ENCODE measurements at places on chromosomes 3 and 15.

GRCh38 chr3:178514401-178514800 lies 21.8 kb upstream of the KCNMB2 start:
- no peak for DNase-seq

GRCh38 chr3:119322021-119322834 lies 28.0 kb downstream of the ARHGAP31 start:
- peak; percentile 53 for DNase-seq

DNA sequence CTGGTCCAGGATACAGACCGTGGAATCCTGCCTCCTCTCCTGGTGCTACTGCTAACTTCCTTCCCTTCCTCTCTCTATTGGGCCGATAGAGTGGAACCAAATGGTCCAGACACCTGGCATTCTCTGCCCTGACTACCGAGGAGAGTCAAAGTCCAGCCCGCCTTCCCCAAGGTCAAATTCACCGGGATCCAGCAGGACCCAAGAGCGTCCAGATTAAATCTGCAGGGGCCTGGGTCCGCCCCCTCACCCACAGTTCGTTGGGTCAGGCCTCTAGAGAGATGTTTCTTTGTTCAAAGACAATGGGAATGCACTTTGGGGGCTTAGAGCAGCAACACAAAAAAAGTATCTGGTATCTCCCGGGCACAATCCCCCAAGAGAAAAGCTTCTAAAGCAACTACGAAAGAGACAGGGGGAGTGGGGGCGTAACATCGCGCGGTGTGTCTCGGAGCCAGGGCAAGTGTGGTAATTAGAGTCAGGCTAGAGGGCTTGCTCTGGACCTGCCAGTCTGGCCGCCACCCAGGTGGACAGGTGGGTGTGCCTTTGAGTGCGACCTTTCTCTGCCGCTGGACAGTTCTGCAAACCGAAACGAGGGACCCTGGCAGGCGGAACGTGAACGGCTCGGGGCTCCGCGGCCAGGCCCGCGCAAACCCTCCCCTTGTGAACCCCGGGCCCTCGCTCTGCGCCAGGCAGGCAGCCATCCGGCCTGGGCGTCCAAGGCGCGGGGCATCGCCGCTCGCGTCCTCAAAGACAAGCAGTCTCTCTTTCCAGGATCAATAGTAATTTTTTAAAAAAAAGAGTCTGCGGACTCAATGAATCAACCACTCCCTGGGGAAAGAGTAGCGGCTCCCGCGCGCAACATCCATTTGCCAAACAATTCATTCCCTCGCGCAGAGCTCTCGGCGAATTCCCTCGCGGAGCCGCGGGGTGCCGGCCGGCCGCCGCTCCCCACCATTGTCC lies 806 bp downstream of the KLHL25 start:
- DNase-seq = no peak

GRCh38 chr15:57025264-57025926 lies 107.0 kb downstream of the TCF12 start:
- no peak for DNase-seq

GRCh38 chr15:67801926-67802914 lies 23.1 kb upstream of the SKOR1 start:
- DNase-seq = no peak

DNA sequence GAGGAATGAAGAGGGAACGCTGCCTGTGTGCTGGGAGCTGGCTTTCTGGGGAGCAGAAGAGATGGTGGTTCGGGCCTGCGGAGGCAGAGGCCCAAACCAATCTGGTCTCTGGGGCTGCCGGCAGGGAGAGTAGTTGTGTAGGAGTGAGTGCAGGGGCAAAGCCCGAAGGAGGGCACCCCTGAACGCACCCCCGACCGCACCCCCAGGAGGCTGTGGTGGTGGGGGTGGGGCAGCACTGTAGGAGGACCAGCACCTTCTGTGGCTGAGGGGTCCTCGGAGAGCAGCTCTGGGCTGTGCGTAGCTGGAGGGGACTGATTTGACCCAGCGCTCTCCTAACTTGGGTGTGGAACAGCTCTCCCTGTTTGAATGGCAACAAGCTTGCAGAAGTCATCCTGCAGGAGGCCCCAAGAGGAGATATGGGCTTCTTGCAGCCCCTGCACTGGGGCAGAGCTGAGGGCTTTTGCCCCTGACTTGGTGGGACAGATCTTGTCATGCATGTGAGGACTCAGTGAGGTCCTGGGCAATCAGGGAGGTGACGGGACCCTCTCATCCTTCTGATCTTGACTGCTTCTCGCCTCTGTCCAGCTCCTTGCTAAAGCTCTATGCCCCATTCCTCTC lies 26.1 kb downstream of the C15orf39 start:
- no peak for DNase-seq

GRCh38 chr3:56813653-56813960 lies 11.9 kb upstream of the ARHGEF3 start:
- DNase-seq = no peak

- DNase-seq = no peak
Observed at GRCh38 chr15:61530769-61531168, 301.7 kb upstream of the RORA start.

GRCh38 chr15:83503595-83504364 lies 56.6 kb downstream of the SH3GL3 start:
- no peak for DNase-seq

DNA sequence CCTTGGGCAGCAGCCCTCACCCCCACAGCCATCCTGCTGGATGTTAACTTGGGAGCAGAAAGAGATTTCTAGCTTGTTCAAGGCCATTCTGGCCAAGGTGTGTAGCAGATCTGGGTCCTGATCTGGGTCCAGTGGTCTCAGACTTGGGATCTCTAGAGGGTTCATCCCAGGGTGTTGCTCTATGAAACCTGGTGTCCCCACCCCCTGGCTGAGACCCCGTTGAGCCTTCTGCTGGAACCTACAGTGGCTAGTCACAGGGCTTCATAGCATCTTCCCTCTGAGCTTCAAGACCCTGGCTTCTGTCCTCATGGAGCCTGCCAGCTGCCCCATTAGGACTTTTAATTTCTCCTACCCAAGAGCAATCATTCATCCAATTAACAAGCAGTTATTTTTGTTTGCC lies 64.3 kb downstream of the EPHB1 start:
- DNase-seq = no peak

DNA sequence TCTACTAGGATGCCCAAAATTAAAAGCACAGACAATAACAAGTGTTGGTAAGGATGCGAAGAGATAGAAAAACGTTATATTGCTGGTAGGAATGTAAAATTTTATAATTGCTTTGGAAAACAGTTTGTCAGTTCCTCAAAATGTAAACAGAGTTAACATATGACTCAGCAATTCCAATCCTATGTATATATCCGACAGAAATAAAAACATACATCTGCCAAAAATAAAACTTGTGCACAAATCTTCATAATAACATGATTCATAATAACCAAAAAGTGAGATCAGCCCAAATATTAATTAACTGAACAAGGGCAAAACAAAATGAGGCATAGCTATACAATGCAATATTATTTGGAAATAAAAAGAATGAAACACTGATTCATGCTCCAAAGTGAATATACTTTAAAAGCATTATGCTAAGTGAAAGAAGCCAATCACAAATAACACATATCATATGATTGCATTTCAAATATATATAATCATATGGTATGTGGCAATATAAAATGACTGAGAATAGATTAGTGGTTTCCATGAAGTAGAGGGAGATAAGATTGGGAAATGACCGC lies 609.3 kb downstream of the IGSF11 start:
- DNase-seq = no peak

DNA sequence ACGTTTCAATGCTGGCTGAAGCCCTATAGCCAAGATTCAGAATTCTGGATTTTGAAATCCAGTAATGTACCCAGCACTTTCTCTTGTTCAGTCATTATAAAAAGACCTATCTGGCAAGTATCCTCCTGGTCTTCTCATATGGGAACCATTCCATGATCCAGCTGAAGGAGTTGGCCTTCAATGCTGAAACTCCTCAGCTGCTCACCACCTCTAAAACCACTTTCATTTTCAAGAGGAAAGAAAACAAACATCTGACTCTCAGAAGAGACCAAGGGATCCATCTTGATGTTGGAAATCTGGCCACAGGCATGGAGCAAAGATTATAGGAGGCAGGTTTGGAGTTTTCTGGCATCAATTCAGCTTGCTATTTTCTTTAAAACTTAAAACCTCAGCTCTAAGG lies 235.4 kb downstream of the FMN1 start:
- no peak for DNase-seq

DNA sequence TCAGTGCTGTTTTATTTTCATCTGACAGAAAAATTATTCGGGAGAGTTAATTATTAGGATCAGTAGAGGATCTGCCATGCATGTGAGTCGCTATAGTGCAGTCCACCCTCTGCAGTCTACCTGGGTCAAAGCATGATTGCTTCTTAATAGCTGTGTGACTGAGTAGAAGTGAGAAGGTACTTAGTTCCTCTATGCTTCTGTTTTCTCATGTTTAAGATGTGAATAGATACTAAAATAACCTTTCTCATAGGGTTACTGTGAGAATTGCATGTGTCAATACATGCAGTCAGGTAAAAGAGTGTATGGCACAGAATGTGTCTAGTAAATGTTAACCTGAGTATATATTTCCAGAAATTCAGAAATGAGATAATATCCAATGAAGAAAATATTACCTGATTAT lies 435.7 kb downstream of the NAALADL2 start:
- peak; percentile 9 for DNase-seq

- DNase-seq = no peak
Observed at GRCh38 chr3:186236357-186237020, 125.5 kb downstream of the DGKG start.

GRCh38 chr15:92576597-92577200 lies 78.9 kb downstream of the FAM174B start:
- no peak for DNase-seq

- peak; percentile 89 for DNase-seq
Observed at GRCh38 chr3:128075522-128076482, 23.6 kb downstream of the SEC61A1 start.

GRCh38 chr3:169945313-169945712 lies 21.3 kb upstream of the SEC62 start:
- peak; percentile 76 for DNase-seq

GRCh38 chr3:44323341-44323955 lies 15.1 kb upstream of the TCAIM start:
- DNase-seq = peak; percentile 20

- no peak for DNase-seq
Observed at GRCh38 chr15:87167055-87167454, 1087.4 kb downstream of the AGBL1 start.

DNA sequence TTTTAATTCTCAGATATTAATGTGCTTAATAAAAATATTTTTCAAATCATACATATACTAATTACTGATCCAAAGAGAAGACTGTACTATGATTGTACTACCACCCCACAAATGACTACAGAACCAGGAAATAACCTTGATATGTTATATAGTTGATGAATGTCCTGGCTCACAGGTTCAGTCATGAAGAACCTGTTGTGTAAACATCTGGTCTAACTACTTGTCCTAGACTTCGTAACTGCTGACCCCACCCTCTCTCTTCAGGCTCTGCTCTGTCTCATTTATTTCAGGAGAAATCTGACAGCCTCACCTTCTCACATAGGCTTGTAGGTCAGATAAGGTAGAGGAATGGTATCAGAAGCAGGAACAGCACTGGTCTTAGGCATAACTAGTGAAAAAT lies 14.7 kb upstream of the CSTA start:
- DNase-seq = no peak

- DNase-seq = no peak
Observed at GRCh38 chr3:144626835-144627234, 655.2 kb downstream of the DIPK2A start.

DNA sequence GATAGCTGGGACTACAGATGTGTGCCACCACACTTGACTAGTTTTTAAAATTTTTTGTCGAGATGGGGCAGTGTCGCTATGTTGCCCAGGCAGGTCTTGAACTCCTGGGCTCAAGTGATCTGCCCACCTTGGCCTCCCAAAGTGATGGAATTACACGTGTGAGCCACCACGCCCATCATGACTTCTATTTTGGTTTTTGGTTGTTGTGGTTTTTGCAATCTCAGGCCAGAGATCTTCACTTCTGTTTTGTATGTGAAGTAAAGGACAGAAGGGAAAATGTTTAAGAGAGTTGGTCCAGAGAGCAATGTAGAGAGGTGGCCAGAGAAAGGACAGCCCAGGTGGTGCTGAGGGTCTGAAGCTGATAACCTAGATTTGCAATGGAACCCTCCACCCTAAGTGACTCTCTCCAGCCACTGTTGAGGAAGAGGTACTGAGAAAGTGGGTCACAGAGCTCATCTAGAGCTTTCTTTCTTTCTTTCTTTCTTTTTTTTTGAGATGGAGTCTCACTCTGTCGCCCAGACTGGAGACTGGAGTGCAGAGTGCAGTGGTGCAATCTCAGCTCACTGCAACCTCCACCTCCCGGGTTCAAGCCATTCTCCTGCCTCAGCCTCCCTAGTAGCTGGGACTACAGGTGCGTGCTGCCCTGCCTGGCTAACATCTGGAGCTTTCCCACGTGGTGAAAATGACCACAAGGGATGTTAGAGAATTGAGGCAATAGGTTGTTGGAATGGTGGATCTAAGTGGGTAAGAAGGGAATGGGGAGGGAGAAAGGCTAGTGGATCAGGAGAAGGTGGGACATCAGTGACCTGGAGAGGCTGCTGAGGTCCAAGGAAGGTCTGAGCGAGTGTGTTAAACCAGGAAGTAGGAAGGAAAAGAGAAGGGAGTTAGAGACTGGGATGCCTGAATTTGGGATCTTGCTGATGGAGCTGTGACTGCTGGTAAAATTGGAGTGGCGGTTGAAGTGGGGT lies 22.4 kb upstream of the SEMA4B start:
- no peak for DNase-seq

DNA sequence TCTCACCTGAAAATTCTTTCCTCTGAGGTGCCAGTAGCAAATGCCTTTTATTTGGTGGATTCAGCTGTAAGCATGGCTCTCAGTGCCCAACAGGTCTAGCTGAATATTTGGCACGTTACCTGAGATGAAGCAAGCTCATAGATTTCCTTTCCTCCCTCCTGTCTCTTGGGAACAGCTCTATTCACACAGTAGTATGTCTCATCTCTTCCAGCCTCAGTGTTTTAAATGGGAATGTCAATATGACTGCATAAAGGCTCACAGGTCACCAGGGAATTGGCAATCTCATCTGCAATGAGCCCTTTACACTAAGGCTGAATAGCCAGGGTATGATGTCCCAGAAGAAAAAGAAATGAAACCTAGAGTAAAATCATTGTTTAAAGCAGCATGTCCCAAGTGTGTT lies 733.5 kb downstream of the NTRK3 start:
- DNase-seq = no peak

- no peak for DNase-seq
Observed at GRCh38 chr3:171948674-171949073, 90.7 kb upstream of the FNDC3B start.

- DNase-seq = no peak
Observed at GRCh38 chr3:71575433-71575832, 8.1 kb downstream of the FOXP1 start.

DNA sequence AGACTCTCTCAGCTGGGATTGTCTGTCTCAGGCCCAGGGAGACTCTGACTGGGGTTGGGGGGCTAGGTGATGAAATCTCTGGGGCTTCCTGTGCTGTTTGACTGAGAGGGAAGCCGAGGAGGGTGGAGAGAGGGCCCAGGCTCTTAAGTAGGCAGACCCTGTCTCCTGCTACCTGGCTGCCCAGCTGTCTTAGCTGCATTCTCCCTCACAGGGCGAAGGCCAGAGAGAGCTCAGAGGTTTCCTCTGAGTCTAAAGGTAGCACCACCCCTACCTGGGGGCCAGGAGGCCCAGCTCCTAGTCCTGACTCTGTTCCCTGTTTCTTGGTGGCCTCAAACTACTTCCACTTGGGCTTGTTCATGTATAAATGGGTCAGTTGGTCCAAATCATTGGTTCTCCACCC lies 24.4 kb downstream of the SMAD6 start:
- DNase-seq = no peak

- no peak for DNase-seq
Observed at GRCh38 chr3:95343767-95344166, 1280.9 kb downstream of the NSUN3 start.

All from GM10248 (cell line).